GM23248 (cell line): ENCODE measurements at places on chromosomes 16 and 17. TPM values are rescaled to one million over a fixed set of nuclear protein-coding genes. Genes with fewer than 3 reads are reported as not detected.

The SLFN14 gene
- not detected in 2 replicates for polyA plus RNA-seq

GRCh38 chr16:55821210-55821609, 11.7 kb downstream of the CES1 start:
- no peak overlapping the region for H3K27ac ChIP-seq
- no peaks in the 10 kb centered on the region for H3K27me3 ChIP-seq
- no peak overlapping the region for H3K4me3 ChIP-seq
- no peak for DNase-seq
- H3K36me3 ChIP-seq: no peaks in the 10 kb centered on the region

- H3K36me3 ChIP-seq: no peaks in the 10 kb centered on the region
- DNase-seq: peak; percentile 34
- no peaks in the 10 kb centered on the region for H3K27me3 ChIP-seq
- no peak overlapping the region for H3K27ac ChIP-seq
- no peak overlapping the region for H3K4me3 ChIP-seq
Observed at GRCh38 chr17:4854111-4854681, 21.1 kb downstream of the MINK1 start.

The C17orf113 gene
- not detected in 2 replicates for polyA plus RNA-seq

DNA sequence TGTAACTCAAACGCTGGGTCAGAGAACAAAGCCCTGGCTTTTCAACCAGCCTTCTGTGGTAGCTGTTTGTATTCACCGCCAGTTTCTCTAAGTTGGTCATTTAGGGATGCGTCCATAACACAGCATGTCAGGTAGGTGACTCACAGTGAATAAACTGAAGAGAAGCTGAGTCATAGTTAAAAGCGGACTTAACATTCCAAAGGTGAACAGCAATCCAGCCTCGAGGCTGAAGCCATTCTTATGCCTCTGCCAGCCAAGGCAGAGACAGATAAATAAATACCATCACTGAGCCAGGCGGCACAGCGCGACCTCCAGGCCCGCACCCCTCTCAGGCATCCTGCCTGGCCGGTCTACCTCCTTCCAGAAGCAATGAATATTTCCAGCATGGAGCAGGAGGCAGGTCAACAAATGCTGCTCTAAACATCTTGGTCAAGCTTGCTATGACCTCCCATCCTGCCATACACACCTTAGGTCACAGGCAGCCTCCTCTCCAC, 12.4 kb upstream of the CACNG4 start:
- peaks cover 26% of the 10 kb centered on the region for H3K4me1 ChIP-seq
- H3K27ac ChIP-seq: peak overlapping the region; percentile 35

DNA sequence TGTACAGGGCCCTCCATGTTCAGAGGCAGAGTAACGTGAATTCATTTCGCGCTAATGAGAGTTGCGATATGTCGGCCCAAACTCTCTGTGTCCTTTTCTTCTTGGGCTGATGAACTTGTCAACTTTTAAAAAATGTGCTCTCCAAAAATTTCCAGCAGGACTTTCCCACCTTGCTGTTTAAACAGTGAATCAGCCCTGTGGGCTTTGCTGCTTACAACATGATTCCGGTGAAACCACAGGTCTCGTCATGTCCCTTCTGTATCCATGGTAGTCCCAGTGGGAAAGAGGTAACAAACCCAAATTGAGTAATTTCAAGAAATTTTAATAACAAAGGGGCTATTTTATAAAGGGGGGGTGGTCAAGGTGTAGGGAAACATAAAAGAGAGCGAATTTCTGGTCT, 612.9 kb downstream of the MAF start:
- no peak for DNase-seq
- H3K27ac ChIP-seq: no peak overlapping the region
- no peaks in the 10 kb centered on the region for H3K27me3 ChIP-seq
- H3K36me3 ChIP-seq: no peaks in the 10 kb centered on the region

DNA sequence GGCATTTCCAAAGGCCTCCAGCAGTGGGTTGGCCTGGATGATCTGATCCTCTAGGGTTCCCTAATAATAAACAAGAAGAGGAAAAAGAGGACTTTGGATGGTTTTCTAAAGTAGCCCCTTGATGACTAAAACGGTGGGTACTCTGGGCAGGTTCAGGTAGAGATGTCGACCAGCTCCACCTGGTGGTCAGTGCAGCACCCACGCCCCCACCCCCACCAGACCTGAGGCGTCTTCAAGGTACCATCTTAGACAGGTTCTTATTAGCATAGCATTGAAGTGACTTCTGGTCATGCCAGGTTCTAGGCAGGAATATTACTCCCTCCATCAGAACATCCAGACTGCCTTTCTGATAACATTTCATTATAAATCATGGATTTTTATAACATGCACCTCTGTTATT, 15.0 kb downstream of the MYH13 start:
- no peaks in the 10 kb centered on the region for H3K4me1 ChIP-seq
- no peaks in the 10 kb centered on the region for H3K36me3 ChIP-seq
- peaks cover 6% of the 10 kb centered on the region; the same call in 1 of the 2 replicates for H3K27me3 ChIP-seq
- H3K4me3 ChIP-seq: no peak overlapping the region
- H3K27ac ChIP-seq: no peak overlapping the region

The YBX2 gene
- not detected in 2 replicates for polyA plus RNA-seq

DNA sequence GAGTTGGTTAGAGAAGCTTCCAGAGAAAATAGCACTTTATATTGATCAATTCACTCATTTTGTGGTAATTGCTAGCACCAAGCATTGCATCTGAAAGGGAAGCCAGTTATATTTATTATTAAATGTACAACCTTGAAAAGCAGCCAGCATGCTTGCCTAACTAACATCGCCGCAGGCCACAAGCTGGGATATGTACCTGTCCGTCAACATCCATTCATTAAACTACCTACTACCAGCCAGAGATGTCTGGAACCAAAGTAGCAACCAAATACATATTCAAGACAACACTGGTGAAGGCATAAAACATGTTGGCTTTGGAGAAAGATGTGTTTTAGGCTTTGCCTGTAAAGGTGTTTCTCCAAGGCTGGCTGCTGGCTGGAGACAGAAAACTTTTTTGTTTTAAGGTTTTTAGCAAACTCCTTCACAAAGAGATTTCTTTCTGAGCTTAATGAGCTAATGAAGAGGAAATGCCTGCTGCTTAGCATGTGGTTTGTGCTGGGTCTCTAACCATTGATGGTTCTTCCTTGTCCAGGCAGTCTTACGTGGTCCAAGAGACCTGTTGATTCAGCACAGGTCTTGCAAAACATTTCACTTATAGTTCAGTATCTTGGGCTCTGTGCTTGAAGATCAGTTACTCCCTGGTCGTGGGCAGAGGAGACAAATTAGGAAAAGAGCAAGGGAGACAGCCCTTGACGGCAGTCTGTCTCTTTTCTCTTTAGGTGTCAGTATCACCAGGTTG, 3.1 kb downstream of the ITPRIPL2 start:
- H3K36me3 ChIP-seq: peaks cover 15% of the 10 kb centered on the region; the same call in 1 of the 2 replicates
- peaks cover 47% of the 10 kb centered on the region for H3K4me1 ChIP-seq
- no peaks in the 10 kb centered on the region for H3K27me3 ChIP-seq
- peak overlapping the region; percentile 95 for H3K27ac ChIP-seq
- peak overlapping the region; percentile 73 for H3K4me3 ChIP-seq

DNA sequence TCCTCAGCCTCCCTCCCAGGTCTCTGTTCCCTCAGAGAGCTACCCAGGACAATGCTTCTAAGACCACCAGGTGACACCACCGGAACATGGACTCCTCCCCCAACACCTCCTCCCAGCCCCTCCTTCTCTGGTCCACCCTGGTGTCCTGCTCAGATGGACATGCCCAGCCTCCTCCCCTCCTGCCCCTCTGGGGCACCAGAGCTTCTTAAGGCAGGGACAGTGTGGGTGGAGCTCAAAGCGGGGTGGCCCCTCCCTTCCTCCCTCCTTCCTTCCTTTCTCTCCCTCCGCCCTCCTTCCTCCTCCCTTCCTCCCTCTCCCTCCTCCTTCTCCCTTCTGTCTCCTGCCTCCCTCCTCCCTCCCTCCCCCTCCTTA, 22.7 kb downstream of the TRPV3 start:
- no peaks in the 10 kb centered on the region for H3K36me3 ChIP-seq
- H3K4me1 ChIP-seq: peaks cover 13% of the 10 kb centered on the region; the same call in 1 of the 2 replicates
- no peaks in the 10 kb centered on the region for H3K27me3 ChIP-seq
- peak overlapping the region; percentile 87 for H3K4me3 ChIP-seq
- no peak overlapping the region for H3K27ac ChIP-seq
- DNase-seq: peak; percentile 64

DNA sequence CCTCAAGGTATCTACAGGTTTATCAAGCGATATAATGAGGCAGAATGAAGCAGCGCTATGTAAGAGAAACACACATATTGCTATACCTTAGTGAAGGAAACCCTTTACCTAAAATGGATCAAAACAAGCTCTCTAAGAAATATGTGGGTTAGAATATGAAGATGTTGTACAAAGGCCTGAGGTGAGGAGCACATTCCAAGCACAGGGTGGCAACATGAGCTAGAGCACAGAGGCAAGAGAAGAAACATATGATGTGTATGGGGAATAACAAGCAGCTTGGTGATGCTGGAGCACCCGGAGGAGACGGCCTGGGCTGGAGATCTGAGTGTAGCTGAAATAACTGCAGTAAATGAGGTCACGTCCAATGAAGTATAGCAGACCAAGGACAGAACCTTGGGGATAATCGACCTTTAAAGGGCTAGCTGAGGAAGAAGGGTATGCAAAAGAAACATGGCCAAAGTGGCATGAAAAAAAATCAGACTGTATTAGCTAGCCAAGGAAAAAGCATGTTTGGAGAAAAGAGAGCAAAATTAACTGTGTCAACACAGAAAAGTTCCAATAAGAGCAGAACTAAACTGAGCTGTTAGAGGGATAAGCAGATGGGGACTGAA, 44.0 kb downstream of the MARVELD3 start:
- no peak overlapping the region for H3K4me3 ChIP-seq
- no peaks in the 10 kb centered on the region for H3K4me1 ChIP-seq
- no peak overlapping the region for H3K27ac ChIP-seq
- DNase-seq: no peak
- H3K36me3 ChIP-seq: peaks cover 65% of the 10 kb centered on the region
- H3K27me3 ChIP-seq: no peaks in the 10 kb centered on the region

- DNase-seq: no peak
- H3K4me1 ChIP-seq: no peaks in the 10 kb centered on the region
- H3K27me3 ChIP-seq: no peaks in the 10 kb centered on the region
- no peak overlapping the region for H3K27ac ChIP-seq
Observed at GRCh38 chr16:79062336-79062735, 538.2 kb downstream of the MAF start.

The KIF18B gene
- 4.5 and 4.6 TPM in 2 replicates for polyA plus RNA-seq

GRCh38 chr17:40203131-40203530, 16.0 kb upstream of the WIPF2 start:
- H3K36me3 ChIP-seq: no peaks in the 10 kb centered on the region
- H3K27me3 ChIP-seq: no peaks in the 10 kb centered on the region
- no peak for DNase-seq
- H3K4me3 ChIP-seq: no peak overlapping the region

DNA sequence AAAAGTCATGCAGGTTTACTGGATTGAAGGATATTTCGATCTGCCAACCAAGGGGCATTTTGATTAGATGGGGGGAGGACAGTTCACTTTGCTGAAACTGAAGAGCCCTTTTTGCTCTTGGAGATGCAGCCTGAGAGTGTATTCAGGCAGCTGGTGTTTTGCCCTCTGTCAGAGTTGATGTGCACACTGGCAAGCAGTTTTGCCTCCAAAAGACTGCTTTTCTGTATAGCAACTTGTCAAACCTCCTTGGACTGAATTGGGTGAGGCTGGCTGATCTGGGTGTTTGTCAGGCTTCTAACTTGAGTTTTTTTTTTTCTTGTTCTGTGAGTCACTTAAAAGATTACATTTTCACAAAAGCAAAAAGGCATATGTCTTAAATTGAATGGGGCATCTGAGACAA, 22.6 kb upstream of the ANKFN1 start:
- H3K4me1 ChIP-seq: peaks cover 22% of the 10 kb centered on the region
- no peak overlapping the region for H3K27ac ChIP-seq
- no peak overlapping the region for H3K4me3 ChIP-seq
- H3K36me3 ChIP-seq: no peaks in the 10 kb centered on the region
- no peaks in the 10 kb centered on the region for H3K27me3 ChIP-seq
- peak; percentile 35 for DNase-seq

- H3K27ac ChIP-seq: no peak overlapping the region
- no peaks in the 10 kb centered on the region for H3K4me1 ChIP-seq
- no peak for DNase-seq
- H3K4me3 ChIP-seq: no peak overlapping the region
Observed at GRCh38 chr16:78972006-78972405, 628.5 kb downstream of the MAF start.

DNA sequence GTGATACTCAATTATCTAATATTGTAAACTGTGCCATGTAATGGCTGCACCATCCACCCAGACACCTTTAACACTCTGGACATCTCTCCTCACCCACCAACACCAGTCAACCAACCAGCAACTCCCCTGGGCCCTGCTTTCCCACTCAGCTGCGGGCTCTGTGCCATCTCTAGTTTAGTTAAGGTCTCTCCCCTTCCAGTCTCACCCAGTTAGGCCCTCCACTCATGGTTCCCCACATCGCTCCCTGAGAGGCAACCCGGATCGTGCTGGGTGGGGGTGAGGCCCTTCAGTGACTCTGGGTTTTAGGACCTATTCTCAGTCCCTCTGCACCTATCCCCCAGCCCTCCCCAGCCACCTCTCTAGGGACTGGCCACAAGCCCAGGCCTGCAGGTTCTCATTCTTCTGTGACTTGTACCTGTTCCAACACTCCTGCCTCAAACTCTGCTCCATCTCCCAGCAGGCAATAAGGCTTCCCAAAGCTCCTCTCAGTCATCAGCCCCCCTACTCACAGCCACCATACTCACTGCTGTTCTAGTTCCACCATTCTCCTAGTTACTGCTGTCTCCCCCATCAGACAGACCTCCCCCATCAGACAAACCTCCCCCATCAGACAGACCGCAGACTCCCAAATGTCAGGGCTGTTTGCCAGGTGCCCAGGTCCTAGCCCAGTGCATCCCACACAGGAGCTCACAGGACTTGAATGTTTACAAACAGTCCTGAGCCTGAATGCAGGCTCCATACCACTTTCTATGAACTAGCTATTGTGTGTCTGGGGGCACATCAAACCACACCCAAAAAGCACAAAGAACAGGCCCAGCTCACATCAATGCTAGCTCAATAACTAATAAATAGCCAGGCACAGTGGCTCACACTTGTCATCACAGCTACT, 2.6 kb downstream of the TK2 start:
- peaks cover 20% of the 10 kb centered on the region for H3K4me1 ChIP-seq
- no peaks in the 10 kb centered on the region for H3K27me3 ChIP-seq
- no peak for DNase-seq
- H3K27ac ChIP-seq: no peak overlapping the region

- H3K27ac ChIP-seq: no peak overlapping the region
- peak; percentile 67 for DNase-seq
- H3K4me1 ChIP-seq: peaks cover 23% of the 10 kb centered on the region
Observed at GRCh38 chr16:17380613-17381012, 90.1 kb downstream of the XYLT1 start.
